Frontal cortex (tissue), 4 donors: ENCODE measurements at places on chromosomes 4 and X. TPM values are rescaled to one million over a fixed set of nuclear protein-coding genes. Genes with fewer than 3 reads are reported as not detected.

C4orf50 gene
- total RNA-seq, result 12.2 TPM

CT45A10 gene
- total RNA-seq, result not detected

CYSLTR1 gene
- total RNA-seq, result 1.2 TPM

CT45A5 gene
- not detected for total RNA-seq

TMEM47 gene
- 42.4 TPM for total RNA-seq

- DNase-seq, result peak; percentile 39
These were observed 32.9 kb upstream of the STX18 start for GRCh38 chr4:4574792-4575191.

DNA sequence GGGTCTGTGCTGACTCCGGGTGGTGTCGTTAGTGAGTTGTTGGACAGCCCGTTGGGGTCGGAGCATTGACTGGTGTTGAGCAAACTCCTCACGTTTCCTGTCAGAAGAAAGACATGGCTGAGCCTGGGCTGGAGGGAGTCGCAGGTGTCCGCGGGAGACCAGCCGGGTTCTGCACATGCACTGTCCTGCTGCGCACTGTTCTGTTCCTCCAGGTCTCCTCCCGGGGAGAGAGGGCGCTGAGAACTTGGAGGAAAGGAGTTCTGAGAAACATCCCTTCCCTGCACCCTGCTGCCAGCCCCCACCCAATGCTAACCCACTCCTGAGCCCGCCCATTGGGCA lies 1.1 kb downstream of the ZNF141 start:
- DNase-seq, result no peak

DNA sequence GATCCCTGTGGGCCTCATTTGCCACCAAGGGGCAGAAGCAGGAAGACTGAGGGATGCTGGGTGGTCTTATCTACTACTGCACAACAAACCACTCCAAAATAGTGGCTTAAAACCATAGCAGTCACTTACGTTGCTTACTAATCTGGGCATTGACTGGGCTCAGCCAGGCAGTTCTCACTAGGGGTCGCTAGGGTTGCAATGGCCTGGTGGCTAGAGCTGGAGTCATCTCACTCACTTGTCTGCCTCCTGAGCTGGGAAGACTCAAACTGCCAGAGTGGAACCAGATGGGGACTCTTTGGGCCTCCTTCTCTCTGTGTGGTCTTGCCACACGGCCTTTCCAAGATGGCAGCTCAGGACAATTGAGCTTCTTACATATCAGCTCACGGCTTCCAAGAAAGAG lies 216.3 kb upstream of the BCOR start:
- no peak for DNase-seq

DNA sequence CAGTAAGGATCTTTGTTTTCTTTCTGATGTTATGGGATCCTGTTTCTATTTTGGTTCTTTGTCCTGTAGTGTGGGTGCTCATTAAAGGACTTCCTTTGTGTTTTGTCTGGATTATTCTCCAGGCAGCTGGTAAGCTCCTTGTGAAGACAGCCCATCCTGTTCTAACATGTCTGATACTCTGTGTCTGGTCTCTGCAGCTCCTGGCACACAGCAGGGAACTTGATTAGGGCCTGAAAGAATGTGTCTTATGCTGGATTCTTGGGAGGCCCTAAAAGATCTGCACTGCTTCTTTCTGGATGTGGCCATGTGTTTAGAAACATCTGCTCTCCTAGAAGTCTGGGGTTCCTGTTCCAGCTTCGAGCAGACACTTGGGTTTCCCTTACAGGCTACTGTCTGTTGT lies 38.1 kb upstream of the ATXN3L start:
- DNase-seq, result no peak

- no peak for DNase-seq
These were observed 6.9 kb downstream of the KLHL5 start for GRCh38 chr4:39068907-39069306.

DNA sequence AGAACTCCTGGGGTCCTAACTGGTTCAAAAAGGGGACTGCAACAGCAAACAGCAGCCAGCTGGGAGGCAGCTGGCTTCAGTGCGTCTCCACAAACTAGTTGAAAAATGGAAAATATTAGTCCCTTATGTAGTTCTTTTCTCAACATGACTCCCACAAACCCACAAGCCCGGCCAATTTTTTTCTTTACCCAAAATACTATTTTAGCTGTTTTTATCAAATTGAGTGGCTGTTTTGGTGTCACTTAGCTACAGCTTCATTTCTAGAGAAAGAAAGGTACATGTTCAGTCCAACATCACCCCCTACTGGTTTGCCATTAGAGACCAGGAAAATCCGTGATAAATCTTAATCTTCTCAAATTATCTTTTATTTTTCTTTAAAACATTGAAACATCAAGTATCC lies 97.2 kb downstream of the GUCY2F start:
- DNase-seq, result peak; percentile 4

GRCh38 chr4:108484187-108484586 lies 136.2 kb upstream of the RPL34 start:
- DNase-seq, result no peak

DNA sequence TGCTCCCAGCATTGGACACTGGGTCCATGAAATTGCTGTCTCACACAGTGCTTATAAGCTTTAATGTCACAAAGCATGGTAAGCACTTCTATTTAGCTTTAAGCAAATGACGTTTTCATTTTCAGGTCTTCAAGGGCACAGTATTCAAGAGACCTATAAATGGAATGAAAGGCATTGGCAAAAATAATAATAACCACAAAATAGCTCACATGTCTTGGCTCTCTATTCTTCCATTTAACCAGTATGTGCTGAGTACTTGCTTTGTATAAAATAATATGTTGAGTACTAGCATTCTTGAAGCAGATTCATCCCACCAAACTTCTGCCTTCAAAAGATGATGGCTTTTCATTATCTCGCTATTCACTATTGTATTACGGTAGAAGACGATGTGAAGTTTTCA lies 203.0 kb downstream of the ADAMTS3 start:
- no peak for DNase-seq

GRCh38 chrX:139224953-139225665 lies 305.4 kb upstream of the F9 start:
- no peak for DNase-seq

- DNase-seq, result no peak
These were observed 26.3 kb downstream of the TBC1D14 start for GRCh38 chr4:6935965-6936364.

DNA sequence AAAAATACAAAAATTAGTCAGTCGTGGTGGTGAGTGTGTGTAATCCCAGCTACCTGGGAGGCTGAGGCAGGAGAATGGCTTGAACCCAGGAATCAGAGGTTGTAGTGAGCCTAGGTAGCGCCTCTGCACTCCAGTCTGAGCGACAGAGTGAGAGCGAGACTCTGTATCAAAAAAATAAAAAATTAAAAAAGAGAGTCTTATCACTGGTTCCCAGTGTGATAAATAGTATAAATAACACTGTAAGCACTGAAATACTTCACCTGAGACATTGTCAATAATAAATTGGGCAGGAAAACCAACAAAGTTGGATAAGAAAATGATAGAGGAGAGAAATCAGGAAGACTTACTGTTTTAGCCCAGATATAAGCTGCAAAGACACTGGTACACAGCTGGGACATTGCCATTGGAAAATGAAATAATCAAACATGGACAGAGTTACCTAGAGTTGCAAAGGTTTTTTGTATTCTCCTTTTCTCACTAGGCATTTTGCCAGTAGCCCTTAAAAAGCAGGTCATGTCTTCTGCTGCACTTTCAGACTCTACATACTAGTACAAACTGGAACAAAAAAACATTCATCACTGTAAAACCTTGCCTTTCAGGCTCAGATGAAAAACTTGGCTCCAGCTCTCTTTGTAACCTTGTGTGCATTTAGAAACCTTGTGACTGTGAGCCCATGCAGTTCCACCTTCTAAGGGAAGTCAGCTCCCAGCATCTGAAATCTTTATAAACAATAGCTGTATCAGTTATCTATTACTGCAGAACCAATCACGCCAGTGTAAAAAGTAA lies 55.0 kb upstream of the PPP1R2C start:
- no peak for DNase-seq

- no peak for DNase-seq
These were observed 31.8 kb downstream of the ANXA10 start for GRCh38 chr4:168124008-168124641.

GRCh38 chrX:24577091-24577490 lies 70.1 kb downstream of the PCYT1B start:
- DNase-seq, result no peak

DNA sequence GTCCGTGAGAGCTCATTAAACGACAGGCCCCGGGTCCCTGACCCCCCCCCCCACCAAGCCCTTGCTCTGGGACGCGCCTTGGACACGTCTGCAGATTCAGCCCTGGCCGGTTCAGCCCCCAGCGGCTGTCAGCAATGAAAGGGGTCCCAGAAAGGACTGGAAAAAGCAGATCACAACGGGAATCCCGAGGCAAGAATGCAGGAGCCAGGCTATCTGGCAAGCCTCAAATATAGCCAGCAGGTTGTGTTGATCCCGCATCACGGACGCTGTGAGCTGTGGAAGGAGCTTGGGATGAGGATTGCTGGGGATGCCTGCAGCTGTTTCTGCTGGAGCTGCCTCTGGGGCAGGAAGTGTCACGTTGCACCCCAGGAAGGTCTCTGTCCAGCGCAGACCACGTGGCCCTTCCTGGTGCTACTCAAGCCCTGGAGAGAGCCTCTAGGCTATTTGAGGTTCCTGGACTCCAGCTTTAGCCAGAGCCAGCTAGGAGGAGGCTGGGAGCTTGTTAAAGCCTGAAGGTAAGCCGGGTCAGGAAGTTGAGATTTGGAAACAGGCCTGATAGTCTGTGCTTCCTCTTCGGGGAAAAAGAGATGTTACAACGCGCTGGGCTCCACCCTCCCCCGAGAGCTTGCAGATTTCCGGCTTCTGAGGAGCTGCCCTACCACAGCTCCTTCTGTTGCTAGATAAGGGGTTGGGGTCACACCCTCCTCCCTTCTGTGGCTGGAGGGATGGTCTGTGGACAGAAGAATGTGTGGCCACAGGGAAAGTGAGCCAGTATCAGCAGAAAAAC lies 19.3 kb upstream of the CSF2RA start:
- DNase-seq, result no peak

DNA sequence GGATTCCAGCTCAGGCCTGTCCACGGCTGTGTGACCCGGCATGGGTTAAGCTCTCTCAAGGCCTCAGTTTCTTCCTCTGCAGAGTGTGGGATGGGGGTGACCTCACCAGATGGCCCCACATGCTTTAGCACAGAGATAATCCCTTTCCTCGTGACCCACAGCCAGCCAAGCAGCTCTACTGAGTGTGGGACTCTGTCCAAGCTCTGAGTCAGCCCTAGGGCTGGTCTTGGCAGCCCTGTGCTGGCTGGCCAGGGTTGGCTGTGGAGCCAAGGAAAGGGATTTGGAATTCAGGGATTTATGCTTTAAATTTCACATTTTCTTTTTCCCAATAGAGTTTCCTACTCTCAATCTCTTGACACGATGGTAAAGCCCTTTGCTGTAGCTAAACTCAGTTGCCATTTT lies 19.7 kb upstream of the SPON2 start:
- DNase-seq, result peak; percentile 89

DNA sequence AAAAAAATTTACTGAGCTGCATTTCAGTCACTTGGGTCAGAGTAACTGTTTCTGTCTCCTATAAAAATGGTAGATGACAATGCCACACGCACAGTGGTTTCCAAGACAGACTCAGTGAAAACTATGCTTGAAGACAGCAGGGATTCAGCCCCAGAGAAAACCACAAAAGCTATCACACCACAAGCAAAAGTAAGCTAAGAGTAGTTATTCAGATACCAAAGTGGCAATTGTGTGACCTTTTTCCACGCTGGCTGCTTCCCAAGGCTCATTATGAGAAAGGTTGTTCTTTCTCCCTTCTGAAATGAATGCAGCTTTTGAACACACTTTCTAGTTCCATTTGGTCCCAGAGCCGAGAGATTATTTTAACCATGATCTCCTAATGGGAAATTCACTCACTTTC lies 46.4 kb upstream of the GPM6B start:
- DNase-seq, result no peak

- no peak for DNase-seq
These were observed 8.0 kb upstream of the HS3ST1 start for GRCh38 chr4:11436673-11437072.

- peak; percentile 65 for DNase-seq
These were observed 23.6 kb upstream of the TBC1D14 start for GRCh38 chr4:6885953-6886557.

GRCh38 chr4:80165855-80166254 lies 31.4 kb upstream of the PRDM8 start:
- no peak for DNase-seq

DNA sequence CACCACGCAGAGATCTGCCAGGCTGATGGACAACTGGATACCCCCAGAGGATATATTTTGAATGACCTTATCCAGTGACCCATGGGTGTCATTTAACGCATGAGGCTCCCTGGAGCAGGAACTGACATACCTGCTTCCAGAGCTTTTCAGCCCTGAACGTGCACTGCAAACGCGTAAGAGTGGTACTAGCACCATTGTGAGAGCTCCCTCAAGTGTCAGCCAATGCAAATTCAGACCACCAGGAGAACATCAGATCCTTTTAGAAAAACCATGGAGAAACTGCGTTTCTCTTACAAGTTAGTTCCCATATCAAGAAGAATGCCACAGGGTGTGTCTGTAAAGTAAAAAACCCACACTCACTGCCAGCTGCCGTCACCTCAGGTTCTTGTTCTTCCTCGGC lies 7.3 kb downstream of the TREX2 start:
- no peak for DNase-seq

GRCh38 chrX:19225909-19226308 lies 103.6 kb upstream of the ADGRG2 start:
- DNase-seq, result no peak
